ENCODE measurements at places on chromosomes 11 and 22.

- DNase-seq = no peak
These were observed 756.2 kb upstream of the TENM4 start for GRCh38 chr11:80196932-80197554.

DNA sequence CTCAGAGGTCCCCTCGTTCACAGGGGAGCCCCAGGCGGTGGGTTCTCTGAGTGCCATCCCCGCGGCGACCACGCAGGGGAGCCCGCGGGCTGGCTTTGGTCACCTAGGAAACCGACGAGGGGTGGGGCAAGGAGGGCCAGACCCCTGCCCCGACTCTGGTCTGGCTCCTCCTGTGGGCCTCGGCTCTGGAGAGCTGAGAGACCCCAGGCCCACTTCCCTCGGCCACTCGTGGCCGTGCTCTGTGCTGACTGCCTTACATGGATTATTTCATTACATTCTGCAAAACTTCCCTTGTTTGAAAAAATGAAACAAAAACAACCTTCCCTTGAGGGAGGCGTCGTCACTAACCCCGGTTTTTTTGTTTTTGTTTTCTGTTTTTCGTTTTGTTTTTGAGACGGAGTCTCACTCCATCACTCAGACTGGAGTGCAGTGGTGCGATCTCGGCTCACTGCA is 15.1 kb upstream of the CYTH4 start:
- DNase-seq = peak; percentile 68

GRCh38 chr22:22738959-22739585 is 94.7 kb downstream of the GGTLC2 start:
- DNase-seq = no peak

- no peak for DNase-seq
These were observed 29.2 kb downstream of the GRAMD4 start for GRCh38 chr22:46649141-46650077.

DNA sequence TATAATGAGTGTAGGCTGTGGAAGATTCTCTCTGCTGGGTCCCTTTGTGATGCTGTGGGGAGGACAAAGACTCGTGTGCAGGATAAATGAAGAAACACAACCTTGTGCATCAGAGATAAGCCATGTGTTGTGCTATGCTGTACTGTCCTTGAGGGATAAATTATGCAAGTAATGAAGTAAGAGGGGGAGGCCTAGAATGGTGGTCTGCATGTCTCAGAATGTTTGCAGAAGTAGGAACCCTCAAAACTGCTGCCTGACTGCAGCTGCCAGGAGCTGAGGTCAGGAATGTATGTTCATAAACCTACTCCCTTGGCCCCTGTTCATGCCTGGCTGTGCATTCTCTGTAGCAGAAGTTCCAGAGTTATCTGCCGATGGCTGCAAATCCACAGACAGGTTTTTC is 4.6 kb upstream of the SMCO4 start:
- DNase-seq = no peak

- DNase-seq = no peak
These were observed 431.8 kb downstream of the ETS1 start for GRCh38 chr11:128155590-128155989.

- no peak for DNase-seq
These were observed 58.1 kb upstream of the PPP6R3 start for GRCh38 chr11:68402355-68403031.

GRCh38 chr11:19723572-19724342 is 11.1 kb downstream of the NAV2 start:
- no peak for DNase-seq

DNA sequence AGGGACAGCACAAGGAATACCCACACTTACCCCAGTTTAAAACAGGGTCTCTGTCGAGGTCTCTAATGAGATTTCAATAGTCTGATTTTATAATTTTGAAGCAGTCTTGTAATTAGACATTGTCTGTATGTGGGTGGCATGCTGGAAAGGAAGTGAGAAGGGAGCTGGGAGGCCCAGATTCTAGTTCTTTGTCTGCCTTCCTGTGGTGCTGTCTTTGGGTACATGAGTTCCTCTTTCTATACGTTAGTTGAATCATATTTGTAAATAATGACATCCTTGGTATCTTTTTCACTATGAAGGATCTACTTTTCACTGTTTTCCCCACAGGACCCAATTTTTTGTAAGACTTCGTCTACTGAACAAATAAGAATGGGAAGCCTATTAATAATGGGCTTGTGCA is 42.0 kb upstream of the TENM4 start:
- no peak for DNase-seq

GRCh38 chr11:131866535-131867400 is 496.4 kb downstream of the NTM start:
- DNase-seq = no peak
